Skin of body (tissue), 3 donors: ENCODE measurements at places on chromosomes 5 and 9. TPM values are rescaled to one million over a fixed set of nuclear protein-coding genes. Genes with fewer than 3 reads are reported as not detected.
A peak's percentile ranks its signal among the peaks of the same experiment; 100 is the strongest.

GRCh38 chr5:29054282-29054681, 2015.9 kb upstream of the CDH9 start:
- DNase-seq, result no peak

Gene NEUROG1
- not detected for total RNA-seq

Gene ARHGEF37
- total RNA-seq, result 11.0 TPM

Gene OR13C8
- not detected for total RNA-seq

Gene HDHD3
- 7.3 TPM for total RNA-seq

GRCh38 chr9:136997830-136998234, 1.5 kb upstream of the CLIC3 start:
- DNase-seq, result no peak

Gene ADAMTS13
- total RNA-seq, result 3.2 TPM

DNA sequence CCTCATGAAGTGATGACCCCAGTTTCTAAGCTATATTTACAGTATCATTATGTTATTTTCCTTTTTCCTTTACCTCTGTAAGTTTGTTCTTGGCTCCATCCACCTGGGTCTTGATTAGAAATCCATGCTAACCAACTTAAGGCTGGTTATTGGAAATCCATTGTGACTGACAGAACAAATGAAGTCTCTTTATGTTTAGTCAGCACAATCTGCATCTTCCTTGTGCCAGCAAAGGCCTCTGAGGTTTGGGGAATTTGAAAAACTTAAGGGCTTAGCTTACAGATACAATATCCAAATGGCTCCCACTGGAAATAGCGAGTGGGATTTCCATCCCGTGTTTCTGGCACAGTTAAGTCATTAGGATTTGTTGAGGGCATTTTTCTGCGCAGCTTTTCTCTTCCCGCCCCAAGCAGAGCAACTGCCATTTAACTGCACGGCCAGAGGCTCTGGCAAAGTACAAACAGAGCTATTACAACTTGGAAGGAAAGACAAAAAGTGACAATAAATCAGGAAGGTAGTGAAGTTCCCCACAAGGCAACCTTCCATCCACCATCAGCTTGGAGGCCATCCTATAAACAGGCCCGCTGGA, 64.2 kb downstream of the DCP2 start:
- DNase-seq, result peak; percentile 54

GRCh38 chr9:138044485-138045383, 167.2 kb downstream of the CACNA1B start:
- DNase-seq, result no peak

DNA sequence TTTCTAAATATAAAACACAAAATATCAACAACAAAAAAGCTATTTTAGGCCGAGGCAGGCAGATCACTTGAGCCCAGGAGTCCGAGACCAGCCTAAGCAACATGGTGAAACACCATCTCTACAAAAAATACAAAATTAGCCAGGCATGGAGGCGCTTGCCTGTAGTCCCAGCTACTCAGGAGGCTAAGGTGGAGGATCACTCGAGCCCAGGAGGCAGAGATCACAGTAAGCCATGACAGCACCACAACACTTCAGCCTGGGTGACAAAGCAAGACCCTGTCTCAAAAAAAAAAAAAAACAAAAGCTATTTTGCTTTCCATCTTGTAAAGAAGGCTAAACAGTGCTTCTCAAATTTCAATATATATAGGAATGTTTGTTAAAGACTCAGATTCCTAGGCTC, 11.3 kb downstream of the C5orf15 start:
- no peak for DNase-seq

Gene SPINK6
- not detected for total RNA-seq

GRCh38 chr9:121153642-121154041, 48.0 kb downstream of the RAB14 start:
- DNase-seq, result no peak

Gene FCHO2
- total RNA-seq, result 32.4 TPM

Gene OR13C9
- total RNA-seq, result not detected

DNA sequence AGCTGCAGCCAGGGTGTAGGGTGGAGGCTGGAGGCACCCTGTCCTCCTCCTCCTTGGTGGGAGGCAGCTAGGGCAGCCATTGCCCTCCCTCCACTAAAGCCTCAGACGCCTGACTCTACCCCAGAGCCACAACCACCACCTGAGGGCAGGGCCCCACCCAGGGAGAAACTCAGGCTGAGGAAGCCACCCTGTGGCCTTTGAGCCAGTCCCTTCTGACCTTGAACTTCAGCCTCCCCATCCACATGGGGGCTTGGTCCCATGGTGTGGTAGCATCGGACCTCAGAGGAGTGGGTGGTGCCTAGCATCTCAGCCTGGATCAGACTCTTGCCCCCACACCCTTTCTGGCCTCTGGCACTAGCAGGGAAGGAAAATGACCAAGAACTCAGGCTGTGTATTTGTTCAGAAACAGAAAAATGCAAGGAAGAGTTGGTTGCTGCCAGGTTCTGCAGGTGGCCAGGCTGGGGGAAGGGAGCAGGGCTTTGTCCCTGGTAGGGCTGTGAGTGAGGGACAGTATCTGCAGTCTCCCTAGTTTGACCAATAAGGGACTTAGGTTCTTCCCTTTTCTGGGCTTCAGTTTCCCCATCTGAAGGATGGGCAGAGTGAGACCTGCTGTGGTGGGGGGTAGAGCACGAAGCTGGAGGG, 3.2 kb downstream of the DAB2IP start:
- no peak for DNase-seq

DNA sequence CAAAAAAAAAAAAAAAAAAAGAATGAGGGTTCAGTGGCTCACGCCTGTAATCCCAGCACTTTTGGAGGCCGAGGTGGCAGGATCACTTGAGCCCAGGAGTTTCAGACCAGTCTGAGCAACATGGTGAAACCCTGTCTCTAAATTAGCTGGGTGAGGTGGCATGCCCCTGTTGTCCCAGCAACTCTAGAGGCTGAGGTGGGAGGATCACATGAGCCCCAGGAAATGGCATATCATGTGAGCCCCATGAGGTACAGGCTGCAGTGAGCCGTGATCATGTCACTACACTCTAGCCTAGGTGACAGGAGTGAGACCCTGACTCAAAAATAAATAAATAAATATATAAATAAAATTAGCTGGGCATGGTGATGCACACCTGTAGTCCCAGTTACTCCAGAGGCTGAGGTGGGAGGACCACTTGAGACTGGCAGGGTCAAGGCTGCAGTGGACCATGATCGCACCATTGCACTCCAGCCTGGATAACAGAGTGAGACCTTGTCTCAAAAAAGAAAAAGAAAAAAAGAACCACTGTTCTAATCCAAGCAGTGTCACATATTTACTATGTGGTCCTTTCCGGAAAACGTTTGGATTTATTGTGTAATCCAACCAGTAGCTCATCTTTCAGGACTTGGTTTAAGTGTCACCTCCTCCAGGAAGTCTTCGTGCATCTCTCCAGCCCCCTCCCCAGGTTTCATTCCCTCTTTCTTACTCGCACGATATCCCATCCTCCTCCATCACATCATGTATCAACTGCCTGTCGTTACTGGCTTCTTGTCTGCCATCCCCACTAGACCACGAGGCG, 12.3 kb upstream of the SPOUT1 start:
- no peak for DNase-seq

- DNase-seq, result no peak
Measured at GRCh38 chr5:39426051-39426745, 1.4 kb upstream of the DAB2 start.

DNA sequence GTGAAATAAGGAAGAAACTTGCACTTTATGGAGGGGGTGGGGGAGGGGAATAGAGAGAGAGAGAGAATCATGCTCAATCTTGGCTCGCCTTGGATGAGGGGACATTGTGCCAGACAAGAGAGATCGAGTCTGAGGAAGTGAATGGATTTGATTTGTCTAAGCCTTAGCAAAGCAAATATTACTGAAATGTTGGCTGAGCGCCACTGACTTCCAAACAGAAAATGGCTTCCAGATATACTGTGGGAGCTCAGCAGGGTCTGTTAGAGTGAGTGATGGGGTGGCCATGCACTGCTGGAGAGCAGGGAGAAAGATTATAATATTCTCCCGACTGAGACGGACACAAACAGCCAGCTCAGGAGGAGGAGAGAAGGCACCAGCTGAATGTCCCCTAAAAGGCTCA, 34.5 kb downstream of the BRINP1 start:
- DNase-seq, result peak; percentile 14

Gene STC2
- 0.69 TPM for total RNA-seq

DNA sequence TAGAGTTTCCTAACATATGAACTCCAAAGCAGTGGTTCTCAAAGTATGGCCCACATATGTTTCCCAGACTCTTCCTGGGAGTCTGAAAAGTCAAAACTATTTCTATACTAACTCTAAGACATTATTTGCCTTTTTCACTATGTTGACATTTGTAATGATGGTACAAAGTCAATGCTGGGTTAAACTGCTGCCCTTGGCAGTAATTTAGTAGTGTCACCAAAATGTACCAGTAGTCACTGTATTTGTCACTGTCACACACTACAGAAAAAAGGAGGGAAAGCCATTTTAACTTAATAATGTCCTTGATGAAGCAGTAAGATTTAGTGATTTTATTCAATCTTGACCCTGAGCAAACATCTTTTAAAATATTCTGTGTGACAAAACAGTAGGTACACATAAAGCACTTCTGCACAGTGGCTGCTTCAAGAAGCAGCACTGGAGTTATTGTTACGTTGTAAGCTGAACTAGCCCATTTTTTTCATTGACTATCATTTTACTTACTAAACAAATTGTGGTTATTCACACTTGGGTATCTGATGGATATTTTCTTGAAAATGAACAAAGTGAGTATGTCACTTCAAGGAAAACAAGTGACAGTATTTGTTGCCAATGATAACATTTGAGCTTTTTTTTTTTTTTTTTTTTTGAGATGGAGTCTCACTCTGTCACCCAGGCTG, 90.3 kb downstream of the NR6A1 start:
- peak; percentile 58 for DNase-seq

GRCh38 chr9:117101008-117101407, 313.8 kb downstream of the ASTN2 start:
- DNase-seq, result no peak

GRCh38 chr5:33721491-33722200, 170.1 kb downstream of the ADAMTS12 start:
- no peak for DNase-seq

DNA sequence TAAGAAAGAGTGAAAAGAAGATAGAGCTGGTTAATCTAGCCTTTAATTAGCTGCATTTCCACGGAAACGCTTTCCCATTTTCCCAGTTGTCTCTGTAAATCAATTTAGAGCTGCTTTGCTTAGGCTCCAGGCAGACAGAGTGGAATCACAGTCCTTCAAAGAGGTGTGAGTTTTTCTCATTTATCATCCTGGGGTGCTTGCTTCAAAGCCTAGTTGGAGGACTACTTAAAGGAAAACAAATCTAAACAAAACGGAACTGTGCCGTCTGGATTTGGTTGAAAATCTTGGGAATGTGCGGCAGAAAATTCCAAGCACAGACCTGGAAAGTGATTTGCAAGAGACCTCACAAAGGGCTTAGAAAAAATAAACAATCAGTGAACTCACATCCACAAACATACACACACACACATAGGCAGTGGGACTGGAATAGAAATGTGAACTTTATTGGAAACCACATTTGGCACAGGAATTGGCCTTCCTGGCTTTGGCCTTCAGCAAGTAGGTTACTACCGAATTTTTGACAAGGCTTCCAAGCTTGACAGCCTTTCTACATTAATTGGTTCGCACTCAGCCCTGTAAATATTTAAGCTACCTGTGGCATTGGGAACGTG, 235.2 kb upstream of the SLC24A2 start:
- DNase-seq, result no peak

- DNase-seq, result no peak
Measured at GRCh38 chr9:27383524-27383923, 86.6 kb upstream of the EQTN start.

GRCh38 chr9:88411471-88411870, 23.2 kb downstream of the SPIN1 start:
- no peak for DNase-seq

Gene ADAMTSL1
- total RNA-seq, result 37.1 TPM

DNA sequence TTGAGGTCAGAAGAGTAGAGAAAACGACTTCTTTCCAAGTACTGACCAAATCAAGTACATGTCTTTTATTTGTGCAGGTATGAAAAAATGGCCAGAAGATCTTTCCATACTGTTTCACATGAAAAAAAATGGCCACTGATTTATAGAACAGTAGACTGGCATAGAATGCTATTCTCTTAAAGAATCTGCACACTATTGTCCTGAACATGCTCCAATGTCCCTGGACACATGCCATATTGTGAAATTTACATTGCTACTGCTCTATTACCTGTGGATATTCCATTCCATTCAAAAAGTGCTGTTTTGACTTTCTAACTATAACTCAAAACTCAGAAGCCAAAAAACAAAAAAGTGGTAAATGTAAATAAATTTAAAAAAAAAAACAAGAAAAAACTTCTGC, 60.6 kb downstream of the FBXL17 start:
- no peak for DNase-seq

Gene PTGER4
- 15.3 TPM for total RNA-seq

Gene LHX6
- total RNA-seq, result 0.99 TPM

Gene IL7R
- 2.0 TPM for total RNA-seq

Gene BHMT2
- 3.0 TPM for total RNA-seq

DNA sequence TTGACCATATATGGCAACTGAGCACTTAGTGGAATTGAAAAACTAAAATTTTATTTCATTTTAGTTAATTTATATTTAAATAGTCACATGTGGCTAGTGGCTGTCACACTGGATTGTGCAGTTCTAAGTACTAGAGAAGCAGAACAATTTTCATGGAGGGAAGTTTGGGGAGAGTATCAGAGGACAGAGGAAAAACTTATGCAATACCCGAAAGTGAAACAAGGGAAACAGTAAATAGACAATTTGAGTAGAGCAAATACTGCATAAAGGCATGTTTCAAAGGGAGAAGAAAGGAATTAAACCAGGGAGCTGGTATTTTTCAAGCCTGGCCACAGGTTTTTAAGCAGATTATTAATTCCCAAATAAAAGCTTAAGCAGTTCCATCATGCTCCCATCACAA, 590.5 kb upstream of the RORB start:
- no peak for DNase-seq

Gene DDX4
- total RNA-seq, result not detected

DNA sequence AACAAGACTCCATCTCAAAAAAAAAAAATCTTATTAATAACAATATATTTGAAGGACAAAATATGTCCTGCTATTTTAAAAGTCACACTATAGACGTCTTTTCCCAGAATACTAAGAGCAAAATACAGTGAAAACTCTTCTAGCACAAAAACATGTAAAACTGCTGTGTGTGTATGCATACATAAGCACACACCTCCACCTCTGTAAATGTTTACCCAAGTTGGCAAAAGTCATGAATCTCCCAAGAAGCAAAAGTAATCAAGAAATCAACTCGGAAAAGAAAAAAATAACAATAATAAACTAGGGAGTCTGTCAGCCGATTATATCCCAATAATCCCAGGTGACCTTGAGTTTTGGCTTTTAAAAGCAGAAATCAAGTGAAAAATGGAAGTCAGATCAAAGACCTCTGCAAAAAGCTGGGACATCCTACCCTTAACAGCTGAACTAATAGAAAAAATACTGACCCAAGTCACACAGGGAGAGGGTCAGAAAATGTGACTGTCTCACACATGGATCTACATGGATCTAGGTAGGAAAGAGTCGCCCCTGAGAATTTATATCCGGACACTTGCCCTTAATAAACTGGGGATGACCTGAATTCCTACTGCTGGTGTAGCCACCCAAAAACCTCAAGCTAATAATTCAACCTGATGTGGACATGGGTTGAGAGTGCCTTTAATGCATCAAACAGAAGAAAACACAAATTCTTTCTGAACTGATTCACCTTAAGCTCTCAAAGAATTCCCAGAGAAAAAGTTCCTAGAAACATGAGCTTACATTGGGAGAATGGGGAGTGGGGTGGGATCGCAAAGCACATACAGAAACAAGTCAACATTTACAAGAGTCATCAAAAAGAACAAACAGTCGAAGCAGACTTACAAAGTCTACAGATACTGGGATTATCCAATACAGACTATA, 29.9 kb downstream of the LPAR1 start:
- no peak for DNase-seq

Gene STING1
- 16.6 TPM for total RNA-seq

- DNase-seq, result no peak
Measured at GRCh38 chr5:154708846-154709245, 46.3 kb upstream of the LARP1 start.
